ENCODE measurements at places on chromosomes 16 and 17.

GRCh38 chr16:76654088-76654820 lies 377.1 kb downstream of the CNTNAP4 start:
- no peak for DNase-seq

DNA sequence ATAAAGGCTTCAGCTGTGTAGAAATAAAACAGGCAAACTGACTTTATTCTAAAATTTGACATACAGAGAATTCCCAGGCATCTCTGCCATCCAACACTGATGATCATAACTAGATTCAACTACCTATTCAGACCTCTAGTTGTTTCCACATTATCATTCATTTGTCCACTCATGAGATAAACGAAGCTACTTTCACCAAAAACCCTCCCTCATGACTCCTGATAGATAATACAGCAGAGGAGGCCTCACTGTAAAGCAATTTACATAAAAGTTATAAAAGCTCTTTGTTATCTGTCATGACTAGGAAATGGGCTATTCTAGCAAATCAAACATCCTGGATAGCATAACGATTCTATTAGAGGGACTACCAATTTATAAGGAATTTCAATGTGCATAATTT lies 19.6 kb upstream of the RFFL start:
- DNase-seq: no peak

GRCh38 chr17:60305141-60305540 lies 86.8 kb downstream of the USP32 start:
- DNase-seq: no peak

- DNase-seq: no peak
Measured at GRCh38 chr16:21982108-21982507, 18.8 kb downstream of the PDZD9 start.

DNA sequence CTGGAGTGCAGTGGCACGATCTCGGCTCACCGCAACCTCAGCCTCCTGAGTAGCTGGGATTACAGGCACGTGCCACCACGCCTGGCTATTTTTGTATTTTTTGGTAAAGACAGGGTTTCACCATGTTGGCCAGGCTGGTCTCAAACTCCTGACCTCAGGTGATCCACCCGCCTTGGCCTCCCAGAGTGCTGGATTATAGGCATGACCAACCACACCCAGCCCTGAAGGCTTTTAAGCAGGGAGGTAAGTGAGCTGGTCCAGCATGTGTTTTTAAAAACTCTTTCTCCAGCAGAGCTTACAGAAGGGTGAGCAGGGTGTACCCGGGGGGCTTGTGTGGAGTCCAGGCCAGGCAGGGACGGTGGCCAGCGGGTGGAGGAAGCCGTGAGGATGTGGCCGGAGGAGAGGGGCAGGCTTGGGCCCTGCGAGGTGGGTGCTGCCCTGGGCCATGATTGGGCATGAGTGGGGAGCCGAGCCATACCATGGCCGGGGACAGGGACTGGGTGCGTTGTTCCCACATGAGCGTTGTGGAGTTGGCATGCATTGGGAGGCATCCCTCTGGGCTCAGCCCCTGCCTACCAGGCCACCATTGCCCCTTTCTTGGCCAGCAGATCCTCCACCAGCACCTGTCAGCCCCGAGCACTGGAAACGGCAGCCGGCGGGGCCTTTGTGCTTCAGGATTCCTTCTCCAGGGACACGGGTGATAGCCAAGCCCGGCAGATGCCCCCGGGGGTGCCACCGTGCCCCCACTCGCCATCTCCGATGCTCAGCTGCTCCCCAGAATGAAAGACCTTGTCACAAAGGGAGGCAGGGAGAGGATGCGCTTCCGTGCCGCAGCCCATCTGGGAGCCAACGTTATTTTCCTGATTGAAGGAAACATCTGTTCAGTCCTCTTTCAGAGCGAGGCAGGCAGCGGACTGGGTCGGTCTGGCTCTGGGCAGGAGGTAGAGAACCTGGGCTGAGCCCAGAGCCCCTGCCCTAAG lies 64.5 kb downstream of the RAI1 start:
- DNase-seq: no peak

- DNase-seq: no peak
Measured at GRCh38 chr17:61856035-61856434, 7.3 kb downstream of the BRIP1 start.

GRCh38 chr17:55816532-55817396 lies 65.9 kb downstream of the PCTP start:
- no peak for DNase-seq

DNA sequence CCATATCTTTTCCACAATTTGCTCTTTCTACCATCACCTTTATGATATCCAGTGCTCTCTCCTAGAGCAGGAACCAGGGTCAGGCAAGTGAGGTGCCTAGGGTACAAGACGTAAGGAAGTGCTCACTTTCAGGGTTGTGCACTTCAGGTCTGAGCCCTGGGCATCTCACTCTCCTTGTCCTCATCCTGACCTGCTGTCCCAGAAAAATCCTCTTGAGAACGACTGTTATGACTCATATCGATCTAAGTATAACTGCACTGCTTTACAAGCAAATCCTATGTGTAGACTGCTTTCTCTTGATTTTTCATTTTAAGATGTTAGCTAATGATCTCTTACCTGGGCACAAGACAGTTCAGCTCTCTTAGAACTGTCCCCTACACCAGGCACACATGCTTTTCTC lies 100.1 kb downstream of the TMEM100 start:
- no peak for DNase-seq

DNA sequence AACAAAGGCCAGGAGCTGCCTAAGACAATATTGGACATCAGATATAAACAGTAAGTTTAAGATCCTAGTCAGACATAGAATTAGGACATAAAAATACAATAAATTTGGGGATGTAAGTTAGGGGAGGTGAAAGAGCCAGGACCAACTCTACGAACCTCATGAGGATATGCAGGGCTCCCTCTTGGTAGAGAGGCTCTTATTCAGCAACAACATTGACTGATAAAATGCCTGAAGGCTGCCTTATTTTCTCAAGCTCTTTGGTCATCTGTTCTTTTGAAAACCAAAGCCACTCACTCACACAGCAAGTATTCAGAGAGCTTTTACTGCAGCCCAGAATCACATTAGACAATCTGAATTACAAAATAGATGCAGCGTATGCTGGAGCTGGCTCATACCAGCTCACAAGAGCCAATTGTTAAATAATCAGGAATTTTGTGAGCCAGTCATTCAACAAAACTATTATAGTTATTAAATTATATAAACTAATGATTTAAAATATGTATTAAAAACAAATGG lies 108.6 kb upstream of the CLEC3A start:
- DNase-seq: no peak

GRCh38 chr16:75929046-75929445 lies 202.8 kb upstream of the CPHXL start:
- DNase-seq: no peak

DNA sequence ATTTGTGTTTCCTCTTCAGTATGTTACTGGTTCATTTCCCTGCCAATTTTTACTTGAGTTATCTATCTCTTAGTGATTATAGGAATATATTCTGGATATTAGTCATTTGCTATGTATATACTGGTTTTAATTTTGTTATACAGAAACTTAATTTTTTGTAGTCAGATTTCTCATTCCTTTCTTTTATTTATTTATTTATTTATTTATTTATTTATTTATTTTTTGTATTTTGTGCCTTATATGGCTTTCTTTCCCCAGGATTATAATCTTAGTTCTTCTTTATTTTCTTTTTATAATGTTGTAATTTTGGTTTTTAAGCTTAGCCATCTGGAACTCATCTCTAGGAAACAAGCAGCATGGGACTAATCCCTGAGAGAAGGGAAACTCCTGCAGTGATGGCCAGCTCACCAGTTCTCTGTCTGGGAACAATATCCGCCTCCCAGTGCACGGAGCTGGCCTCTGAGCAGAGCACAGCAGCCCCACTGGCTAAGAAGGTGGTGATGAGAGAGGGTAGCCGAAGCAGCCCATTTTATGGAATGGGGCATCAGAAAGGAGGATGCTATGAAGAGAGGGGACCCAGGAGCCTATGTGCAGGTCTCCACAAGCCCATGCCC lies 54.5 kb upstream of the ADORA2B start:
- DNase-seq: no peak

- DNase-seq: no peak
Measured at GRCh38 chr16:89084814-89085612, 8.6 kb upstream of the ACSF3 start.

DNA sequence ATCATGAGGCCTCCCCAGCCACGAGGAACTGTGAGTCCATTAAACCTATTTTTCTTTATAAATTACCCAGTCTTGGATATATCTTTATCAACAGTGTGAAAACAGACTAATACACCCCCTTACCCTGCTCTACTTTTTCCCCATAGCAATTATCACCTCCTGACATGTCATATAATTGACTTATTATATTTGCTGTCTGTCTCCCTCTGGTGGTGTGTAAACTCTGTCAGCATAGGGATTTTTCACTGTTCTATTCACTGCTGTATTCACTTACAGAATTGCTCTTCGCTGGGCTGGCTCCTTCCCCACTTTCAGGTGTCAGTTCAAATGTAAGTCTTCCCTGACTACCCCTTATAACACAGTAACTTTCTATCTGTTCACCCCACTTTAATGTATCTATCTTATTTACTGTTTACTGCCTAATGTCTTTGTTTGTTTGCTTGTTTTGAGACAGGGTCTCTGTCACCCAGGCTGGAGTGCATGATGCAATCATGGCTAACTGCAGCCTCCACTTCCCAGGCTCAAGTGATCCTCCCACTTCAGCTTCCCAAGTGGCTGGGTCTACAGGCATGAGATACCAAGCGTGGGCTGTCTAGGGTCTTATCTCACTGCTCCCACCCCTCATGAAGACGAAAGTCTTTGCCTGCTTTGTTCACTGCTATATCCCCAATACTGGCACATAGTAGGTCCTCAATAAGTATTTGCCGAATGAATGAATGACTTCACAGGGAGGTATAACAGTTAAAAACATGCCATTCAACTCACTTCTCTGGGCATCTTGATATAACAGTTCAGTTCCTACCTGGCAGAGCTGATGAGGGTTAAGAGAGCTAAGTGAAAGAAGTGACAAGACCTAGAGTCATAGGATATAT lies 52.4 kb upstream of the CDH3 start:
- DNase-seq: no peak

DNA sequence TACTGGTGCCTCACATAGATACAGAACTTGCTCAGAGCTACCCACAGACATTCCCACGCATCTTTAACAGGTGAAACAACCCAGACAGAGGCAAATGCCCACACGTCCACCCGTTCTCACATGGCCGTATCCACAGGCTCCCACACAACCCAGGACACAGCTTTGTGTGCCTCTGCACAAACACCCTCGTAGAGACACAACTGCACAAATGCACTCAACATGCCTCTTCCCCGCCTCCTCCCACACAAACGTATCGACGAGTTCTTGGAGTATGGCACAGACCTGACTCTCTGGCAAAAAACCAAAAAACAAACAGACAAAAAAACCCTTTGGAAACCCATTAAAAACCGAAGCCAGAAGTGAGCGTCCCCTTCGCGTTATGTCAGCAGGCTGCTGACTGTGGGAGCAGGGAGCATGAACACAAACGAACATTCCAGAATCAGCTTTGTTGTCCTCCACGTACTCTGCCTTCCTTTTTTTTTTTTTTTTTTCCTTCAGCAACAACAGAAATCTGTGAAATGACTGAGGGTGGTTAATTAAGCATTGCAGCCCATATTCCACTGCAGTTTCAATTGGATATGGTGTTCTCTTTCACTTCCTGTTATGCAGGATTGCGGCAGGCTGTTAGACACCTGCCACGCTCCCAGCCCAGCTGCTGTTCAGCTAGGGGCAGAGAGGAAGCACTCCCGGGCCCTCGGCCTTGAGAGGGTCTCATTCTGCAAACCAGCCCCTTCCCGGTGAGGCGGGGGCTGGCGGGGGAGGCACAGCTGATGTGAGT lies 313.7 kb downstream of the MAF start:
- DNase-seq: no peak

DNA sequence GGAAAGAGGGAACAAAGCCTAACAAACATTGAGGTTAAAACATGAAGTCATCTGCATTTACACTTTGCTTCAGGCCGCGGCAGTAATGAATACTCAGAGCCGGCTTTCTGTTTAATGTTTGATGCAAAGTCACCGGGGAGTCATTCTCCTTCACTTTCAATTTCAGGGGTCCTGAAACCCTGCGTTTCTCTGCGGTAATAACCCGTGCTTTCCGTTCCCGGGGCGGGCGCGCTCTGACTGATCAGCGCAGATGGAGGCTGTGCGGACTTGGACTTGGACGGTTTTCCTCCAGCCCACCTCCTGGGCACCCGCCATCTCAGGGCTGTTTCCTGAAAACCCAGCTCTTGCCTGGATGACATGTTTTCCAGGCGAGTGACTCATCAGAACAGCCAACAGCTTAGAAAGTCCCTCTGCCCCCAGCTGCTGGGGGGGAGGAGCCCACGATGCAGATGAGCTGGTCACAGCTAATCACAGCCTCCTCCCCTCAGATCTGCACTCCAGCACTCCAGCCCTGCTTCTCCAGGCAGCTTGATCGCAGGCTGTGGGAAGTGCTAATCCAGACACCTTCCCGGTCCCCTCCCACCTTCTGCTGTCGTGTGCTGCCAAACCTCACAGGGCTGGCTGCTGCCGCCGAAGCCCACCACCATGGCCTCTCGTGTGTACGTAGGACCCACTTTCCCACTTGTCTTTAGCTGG lies 158.6 kb upstream of the CHMP6 start:
- peak; percentile 97 for DNase-seq

GRCh38 chr16:78775161-78775561 lies 675.7 kb downstream of the WWOX start:
- DNase-seq: no peak

- DNase-seq: no peak
Measured at GRCh38 chr17:78012428-78012827, 53.9 kb downstream of the TNRC6C start.

GRCh38 chr17:7713782-7714181 lies 3.8 kb upstream of the DNAH2 start:
- DNase-seq: no peak

- no peak for DNase-seq
Measured at GRCh38 chr17:81538651-81539570, 10.7 kb downstream of the FSCN2 start.

DNA sequence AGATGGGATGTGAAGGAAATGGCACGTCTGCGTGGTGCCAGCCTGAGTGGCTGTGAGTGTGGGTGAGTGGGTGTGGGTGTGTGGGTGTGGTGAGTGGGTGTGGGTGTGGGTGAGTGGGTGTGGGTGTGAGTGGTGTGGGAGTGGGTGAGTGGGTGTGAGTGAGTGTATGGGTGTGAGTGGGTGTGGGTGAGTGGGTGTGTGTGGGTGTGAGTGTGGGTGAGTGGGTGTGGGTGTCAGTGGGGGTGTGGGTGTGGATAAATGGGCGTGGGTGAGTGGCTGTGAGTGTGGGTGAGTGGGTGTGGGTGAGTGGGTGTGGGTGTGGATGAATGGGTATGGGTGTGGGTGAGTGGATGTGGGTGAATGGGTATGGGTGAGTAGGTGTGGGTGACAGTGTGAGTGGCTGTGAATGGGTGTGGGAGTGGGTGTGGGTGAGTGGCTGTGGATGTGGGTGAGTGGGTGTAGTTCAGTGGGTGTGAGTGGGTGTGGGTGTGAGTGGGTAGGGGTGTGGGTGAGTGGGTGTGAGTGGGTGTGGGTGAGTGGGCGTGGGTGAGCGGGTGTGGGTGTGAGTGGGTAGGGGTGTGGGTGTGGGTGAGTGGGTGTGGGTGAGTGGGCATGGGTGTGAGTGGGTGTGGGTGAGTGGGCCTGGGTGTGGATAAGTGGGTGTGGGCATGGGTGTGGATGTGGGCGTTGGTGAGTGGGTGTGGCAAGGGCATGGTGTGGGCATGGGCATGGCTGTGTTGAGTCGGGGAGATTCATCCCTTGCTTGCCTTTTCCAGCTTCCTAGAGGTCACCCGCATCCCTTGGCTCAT lies 80.8 kb downstream of the ZDHHC7 start:
- no peak for DNase-seq

Data from fibroblast of skin of left quadriceps (primary cell).